Fibroblast of skin of left quadriceps (primary cell): ENCODE measurements at places on chromosomes 16 and 17.

DNA sequence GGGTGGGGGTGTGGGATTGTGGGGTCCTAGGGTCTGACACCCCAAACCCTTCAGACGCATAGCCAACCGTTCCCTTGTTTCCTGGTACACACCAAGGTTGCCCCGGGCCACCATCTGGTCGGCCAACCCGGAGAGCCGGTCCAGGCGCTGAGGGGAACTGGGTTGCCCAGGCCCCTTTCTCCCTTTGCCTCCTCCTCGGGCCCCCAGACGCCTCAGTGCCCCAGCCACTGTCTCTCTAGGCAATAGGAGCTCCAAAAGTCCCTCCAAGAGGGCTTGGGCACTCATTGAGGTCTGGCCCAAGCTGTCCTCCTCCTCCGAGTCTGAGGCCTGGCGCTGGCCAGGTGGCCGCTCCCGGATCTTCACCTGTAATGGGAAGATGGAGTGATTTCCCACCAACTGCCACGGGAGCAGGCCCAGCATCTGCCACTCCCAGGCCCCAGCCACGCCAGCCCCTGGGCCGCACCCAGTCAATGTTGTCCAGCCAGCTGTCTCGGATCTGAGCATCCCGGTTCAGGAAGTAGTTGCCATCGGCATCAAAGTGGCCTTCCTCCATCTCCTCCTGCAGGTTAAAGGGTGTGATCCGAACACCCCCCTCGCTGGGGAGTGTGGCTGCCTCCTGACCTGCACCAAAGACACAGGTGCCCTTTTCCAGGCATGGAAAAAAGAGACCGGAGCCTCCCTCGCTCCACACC, 1.5 kb downstream of the CD2BP2 start:
- no peak for DNase-seq

DNA sequence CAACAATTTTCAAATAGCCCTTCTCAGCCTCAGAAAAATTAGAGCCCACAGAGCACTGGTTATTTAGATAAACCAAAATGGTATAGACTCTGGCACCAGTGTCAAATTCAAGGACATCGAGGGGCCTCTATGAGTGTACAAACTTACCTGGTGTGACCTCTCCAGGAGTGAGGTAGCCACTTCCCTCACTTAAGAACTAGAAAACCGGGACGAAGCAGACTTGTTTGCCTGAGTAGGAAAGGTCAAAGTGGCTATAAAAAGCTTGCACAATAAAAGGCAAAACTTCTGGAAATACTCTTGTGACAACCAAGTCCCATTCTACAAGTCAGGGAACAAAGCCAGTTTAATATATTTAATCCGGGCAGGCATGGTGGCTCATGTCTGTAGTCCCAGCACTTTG, 39.2 kb upstream of the PRSS54 start:
- DNase-seq, result no peak

DNA sequence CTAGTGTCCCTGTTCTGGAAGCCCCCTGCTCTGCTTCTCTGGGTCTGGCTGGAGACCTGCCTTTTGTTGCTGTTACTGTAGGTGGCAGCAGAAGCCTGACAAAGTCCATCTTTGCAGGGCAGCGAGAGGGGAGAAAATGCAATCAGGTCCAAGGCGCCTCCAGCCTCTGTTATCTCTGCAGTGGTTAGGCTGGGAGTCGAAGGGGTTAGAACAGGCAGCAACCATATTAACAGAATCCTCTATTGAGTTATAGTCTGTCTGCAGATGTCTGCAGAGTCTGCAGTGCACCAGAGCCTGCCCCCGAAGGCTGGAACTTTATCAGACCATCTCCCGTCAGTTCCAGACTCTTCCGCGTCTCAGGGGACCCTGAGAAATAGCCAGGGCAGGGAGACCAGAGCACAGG, 404.9 kb upstream of the EEF2KMT start:
- no peak for DNase-seq

DNA sequence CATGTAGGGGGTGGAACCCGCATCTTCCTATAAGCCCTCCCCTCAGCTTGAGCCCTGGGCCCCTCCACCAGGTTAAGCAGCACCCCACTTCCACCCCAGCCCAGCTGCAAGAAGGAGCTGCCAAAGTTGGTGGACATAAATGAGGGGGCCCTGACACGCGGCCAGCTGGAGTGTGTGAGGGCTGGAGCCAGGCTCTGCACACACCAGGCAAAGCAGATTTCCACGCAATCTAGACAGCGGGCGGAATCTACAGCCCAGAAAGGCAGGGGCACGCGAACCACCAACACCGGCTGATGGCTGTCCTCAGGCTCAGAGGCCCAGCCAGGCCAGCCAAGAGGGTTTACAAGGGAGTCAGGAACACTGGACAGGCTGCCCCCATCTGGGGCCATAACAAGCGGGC, 171.2 kb downstream of the ZNF423 start:
- no peak for DNase-seq

DNA sequence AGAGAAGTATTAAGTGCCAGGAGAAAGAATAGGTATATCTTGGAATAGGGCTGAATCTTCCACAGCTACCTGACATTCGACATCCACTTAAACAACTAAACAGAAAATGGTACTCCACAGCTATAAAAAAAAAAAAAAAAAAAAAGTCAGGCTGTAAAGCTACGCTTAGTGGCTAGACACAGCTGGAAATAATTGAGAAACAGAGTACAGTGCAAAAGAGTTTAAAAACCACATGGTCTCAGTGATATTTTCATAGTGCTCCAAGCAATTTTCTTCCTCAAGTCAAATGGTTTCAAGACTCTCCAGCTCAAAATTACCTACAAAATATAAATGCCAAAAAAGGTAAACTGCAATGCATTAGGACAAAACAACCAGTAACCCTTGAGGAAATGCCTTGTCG, 607.1 kb downstream of the KCNJ2 start:
- no peak for DNase-seq

DNA sequence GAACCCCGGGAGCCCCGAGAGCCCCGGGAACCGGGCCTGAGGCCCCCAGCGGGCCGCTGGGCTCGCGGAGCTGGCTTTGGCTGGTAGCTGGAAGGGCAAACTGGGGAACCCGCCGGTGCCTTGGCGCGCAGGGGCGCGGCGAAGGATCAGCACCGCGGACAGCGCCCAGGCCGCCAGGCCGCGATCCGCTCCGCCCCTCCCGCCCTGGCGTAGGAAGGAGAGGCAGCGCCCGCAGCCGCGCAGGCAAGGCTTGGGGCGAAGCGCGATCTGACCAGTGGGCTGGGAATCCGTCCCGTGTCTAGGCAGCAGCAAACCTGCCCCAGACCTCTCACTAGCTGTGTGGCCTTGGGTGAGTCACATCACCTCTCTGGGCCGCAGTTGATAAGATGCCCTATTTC, 331 bp upstream of the CCDC92B start:
- peak; percentile 21 for DNase-seq

DNA sequence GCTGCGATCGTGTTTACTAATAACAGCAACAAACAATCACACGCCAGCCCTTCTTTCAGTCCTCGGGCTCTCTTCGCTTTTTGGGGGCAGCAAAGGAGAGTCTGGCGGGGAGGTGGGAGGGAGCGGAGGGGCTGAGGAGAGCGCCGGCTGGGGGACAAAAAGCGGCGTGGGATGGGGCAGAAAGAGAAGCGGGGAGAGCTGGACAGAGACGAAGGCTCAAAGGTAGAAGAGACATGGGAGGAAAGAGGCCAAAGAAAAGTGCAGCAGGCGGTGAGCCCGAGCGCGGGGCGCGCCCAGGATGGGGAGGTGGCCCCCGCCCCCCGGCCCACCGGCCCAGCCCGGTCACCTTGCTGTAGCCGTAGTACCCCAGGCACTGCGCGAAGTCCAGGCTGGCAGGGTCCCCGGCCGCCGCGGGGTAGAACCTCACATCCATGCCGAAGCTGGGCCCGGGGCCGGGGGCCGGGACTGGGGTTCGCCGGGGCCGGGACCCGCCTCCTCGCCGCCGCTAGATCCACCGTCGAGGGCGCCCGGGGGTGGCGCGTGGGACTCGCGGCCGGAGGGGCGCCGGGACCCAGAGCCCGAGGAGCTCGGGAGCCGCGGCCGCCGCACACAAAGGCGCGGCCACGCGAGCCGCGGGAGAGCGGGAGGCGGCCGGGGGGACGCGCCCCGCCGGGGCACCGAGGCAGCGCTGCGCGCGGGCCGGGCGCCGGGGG, 496 bp downstream of the TOX3 start:
- no peak for DNase-seq

GRCh38 chr17:17235212-17236174, 1.5 kb downstream of the FLCN start:
- no peak for DNase-seq

GRCh38 chr17:48100591-48101011, 677 bp downstream of the CBX1 start:
- DNase-seq, result peak; percentile 20

DNA sequence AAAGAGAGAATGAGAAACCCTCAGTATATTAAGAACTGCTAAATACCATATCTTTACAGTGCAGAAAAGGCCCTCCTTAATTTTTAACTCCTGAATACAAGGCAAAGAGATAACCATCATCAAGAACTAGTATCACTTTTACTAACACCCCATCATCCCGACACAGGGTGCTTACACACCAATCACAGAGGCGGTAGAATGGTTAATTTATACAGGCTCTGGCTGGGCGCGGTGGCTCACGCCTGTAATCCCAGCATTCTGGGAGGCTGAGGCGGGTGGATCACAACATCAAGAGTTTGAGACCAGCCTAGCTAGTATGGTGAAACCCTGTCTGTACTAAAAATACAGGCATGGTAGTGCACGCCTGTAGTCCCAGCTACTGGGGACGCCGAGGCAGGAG, 4.2 kb downstream of the PSMD12 start:
- no peak for DNase-seq
